Activated CD8-positive, alpha-beta T cell treated with anti-CD3 and anti-CD28 coated beads for 36 hours (primary cell): ENCODE measurements at places on chromosomes 2 and 18.

DNA sequence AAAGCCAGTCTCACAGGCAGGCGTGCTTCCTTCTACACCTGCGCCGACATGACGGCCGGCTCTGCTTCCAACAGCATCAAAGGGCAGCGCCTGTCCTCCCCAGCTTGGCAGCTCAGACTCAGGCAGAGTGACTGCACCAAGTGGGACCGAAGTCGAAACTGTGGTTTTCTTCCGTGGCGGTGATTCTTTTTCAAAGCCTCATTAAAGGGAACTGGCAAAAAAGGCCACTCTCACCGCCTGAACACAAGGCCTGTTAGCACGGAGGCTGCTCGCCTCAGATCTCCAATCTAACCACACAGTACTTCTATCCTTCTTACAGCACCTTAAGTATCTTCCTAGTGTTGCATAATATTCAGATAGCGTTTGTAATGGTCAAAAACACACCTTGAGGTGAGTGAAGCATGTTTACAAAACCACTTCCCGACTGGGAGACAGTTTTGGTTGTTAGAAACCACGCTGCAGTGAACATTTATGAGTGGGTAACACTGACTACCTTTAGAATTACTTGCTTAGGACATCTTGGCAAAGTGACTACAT lies 236.4 kb downstream of the HDAC4 start:
- DNase-seq, result peak; percentile 50

GRCh38 chr2:71505086-71505769 lies 51.9 kb downstream of the DYSF start:
- DNase-seq, result no peak

DNA sequence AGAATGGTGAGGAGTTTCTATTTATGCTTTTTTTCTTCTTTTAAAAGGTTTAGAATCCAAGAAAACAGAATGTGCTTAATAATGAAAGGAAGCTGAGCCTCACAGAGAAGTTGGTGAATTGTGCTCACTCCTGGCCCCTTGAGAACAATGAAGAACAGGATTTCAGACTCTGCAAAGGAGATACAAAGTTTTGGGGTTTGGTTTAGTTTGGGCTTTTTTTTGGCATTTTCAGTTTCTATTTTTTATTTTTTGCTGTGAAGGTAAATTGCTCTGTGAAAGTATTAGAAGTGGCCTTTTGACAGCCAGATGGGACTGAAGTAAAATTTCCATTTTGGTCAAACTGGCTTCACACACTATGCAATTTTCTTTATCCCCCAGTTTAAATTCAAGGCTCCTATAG lies 247.3 kb upstream of the GYPC start:
- DNase-seq, result no peak

DNA sequence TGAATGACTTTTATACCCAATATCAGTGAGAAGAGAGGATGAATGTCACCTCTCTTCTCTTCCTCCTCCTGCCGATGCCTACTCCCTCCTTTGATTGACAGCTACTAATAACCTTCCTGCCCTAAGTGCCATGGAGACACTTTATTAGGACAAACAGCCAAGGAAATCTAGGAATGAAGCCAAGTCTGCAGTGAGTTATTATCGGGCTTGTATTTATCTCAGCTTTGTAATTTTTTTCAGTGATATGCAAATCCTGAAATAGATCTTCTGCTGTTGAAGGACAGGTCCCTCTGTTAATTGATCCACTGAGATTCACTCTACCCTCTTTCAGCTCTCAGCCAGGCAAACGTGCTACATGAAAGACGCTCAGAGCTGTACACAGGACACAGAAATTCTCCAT lies 686.7 kb downstream of the TMEM182 start:
- no peak for DNase-seq

GRCh38 chr18:6659963-6660725 lies 69.4 kb upstream of the ARHGAP28 start:
- DNase-seq, result no peak

DNA sequence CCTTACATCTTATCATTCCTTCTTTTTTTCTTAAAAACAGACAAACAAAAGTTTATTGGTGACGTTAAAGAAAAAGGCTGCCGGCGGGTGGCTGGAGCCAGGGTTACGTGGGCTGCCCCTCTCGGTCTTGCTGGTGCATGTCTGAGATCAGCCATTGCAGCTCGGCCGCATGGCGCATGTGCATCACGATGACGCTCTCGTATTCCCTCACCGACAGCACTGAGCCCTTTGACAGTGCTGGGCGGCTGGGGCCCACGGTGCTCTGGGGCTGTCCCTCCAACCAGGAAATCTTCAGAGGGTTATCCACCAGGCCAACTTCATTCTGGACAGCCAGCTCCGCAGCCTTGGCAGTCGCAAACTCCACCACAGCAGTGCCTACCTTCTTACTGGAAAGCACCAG lies 1081.8 kb upstream of the TMEFF2 start:
- no peak for DNase-seq
